Uterine smooth muscle cell (primary cell): ENCODE measurements at places on chromosomes 5 and 9. TPM values are rescaled to one million over a fixed set of nuclear protein-coding genes. Genes with fewer than 3 reads are reported as not detected.

The DDX4 gene
- not detected in 2 replicates for total RNA-seq

The ANKRD18A gene
- total RNA-seq = not detected in 2 replicates

The ATP6V0E1 gene
- 152 and 202 TPM in 2 replicates for total RNA-seq

The HRCT1 gene
- 0.11 and 0.25 TPM in 2 replicates for total RNA-seq

The SOWAHA gene
- under 0.01 TPM in 1 of 2 replicates, not detected in the other for total RNA-seq

The MIGA2 gene
- total RNA-seq = 26.6 and 27.3 TPM in 2 replicates

The PHPT1 gene
- 44.4 and 70.9 TPM in 2 replicates for total RNA-seq

The NPM1 gene
- 1,740 and 2,181 TPM in 2 replicates for total RNA-seq

The ABO gene
- total RNA-seq = under 0.01 TPM in 1 of 2 replicates, not detected in the other

The FGD3 gene
- not detected in 2 replicates for total RNA-seq

The NTNG2 gene
- 3.5 and 6.1 TPM in 2 replicates for total RNA-seq

The SLC1A1 gene
- total RNA-seq = 15.7 and 21.1 TPM in 2 replicates

The SMC2 gene
- 17.5 and 52.1 TPM in 2 replicates for total RNA-seq

The ZDHHC11B gene
- total RNA-seq = 0.50 TPM in 1 of 2 replicates, not detected in the other

The CEL gene
- total RNA-seq = 0.12 TPM in 1 of 2 replicates, not detected in the other

The GMCL2 gene
- total RNA-seq = not detected in 2 replicates

The CCDC152 gene
- 0.50 and 1.2 TPM in 2 replicates for total RNA-seq

The FGF1 gene
- total RNA-seq = 3.4 and 4.0 TPM in 2 replicates

The TAS2R1 gene
- not detected in 2 replicates for total RNA-seq

The STXBP1 gene
- 58.5 and 64.5 TPM in 2 replicates for total RNA-seq

The TMEM232 gene
- total RNA-seq = 1.9 and 2.0 TPM in 2 replicates

The ABLIM3 gene
- total RNA-seq = 15.8 and 19.6 TPM in 2 replicates

The PDE6A gene
- not detected in 2 replicates for total RNA-seq

The ENTPD2 gene
- not detected in 2 replicates for total RNA-seq

The COL23A1 gene
- total RNA-seq = under 0.01 TPM in 1 of 2 replicates, not detected in the other

The VLDLR gene
- total RNA-seq = 27.1 and 37.4 TPM in 2 replicates

The RABEPK gene
- 32.1 and 35.3 TPM in 2 replicates for total RNA-seq

The ENC1 gene
- total RNA-seq = 27.7 and 32.9 TPM in 2 replicates

The FOXD4L5 gene
- not detected in 2 replicates for total RNA-seq

The ZNF622 gene
- 67.7 and 74.9 TPM in 2 replicates for total RNA-seq

The BARX1 gene
- total RNA-seq = not detected in 2 replicates
